ENCODE measurements at places on chromosomes 13 and 19. TPM values are rescaled to one million over a fixed set of nuclear protein-coding genes. Genes with fewer than 3 reads are reported as not detected.

R3HDM4 gene
- total RNA-seq, result 96.4 TPM

ZNF135 gene
- total RNA-seq, result 0.05 TPM

SKA3 gene
- 29.4 TPM for total RNA-seq

FGF9 gene
- 0.47 TPM for total RNA-seq

CYP4F12 gene
- total RNA-seq, result not detected

All from activated T-helper 1 cell treated with anti-CD3 and anti-CD28 coated beads, Interleukin-12 subunit alpha, Interleukin-12 subunit beta, Interleukin-2, Interleukin-4 antibody, amounts not matched to agents 30 ng/mL and 10 ng/mL and 1 ng/mL, durations not matched to agents 14 hours and 24 hours and 36 hours (primary cell).